GM03348 (cell line): ENCODE measurements at places on chromosomes 3 and 15.
A peak's percentile ranks its signal among the peaks of the same experiment; 100 is the strongest.

DNA sequence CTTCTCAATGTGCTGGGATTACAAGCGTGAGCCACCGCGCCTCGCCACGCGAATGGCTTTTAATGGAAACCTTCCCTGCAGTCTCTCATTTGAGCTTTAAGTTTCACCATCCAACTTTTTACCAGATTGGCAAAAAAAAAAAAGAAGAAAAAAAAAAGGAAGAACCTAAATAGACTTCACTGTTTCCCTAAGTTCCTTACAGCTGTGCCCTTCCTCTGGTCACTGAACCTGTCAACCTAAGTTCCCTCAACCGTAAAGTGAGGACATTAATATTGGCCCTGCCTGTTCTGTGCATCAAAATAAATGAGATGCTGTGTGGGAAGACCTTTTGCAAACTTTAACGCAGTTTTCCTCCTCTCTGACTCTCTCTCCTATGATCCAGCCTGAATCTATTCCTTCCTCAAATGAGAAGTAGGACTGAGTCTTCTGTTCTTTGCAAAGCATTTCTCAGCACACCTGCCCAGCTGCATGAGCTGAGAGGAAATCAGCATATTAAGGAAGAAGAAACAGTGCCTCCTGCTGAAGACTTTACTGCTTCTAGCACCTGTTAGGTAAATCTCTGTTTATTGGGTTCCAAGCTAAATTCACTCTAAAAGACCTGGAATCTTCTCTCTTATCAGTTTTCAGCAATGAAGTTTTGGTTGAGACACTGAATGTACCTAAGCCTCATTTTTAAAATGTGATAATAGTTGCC is 99.6 kb upstream of the ETV5 start:
- DNase-seq = no peak

- no peak for DNase-seq
These were observed 13.3 kb downstream of the PIK3R4 start for GRCh38 chr3:130733236-130733875.

- peak; percentile 38 for DNase-seq
These were observed 74.5 kb downstream of the FOXP1 start for GRCh38 chr3:71509066-71509465.

- DNase-seq = no peak
These were observed 1013.3 kb downstream of the TUSC7 start for GRCh38 chr3:117722856-117723255.

DNA sequence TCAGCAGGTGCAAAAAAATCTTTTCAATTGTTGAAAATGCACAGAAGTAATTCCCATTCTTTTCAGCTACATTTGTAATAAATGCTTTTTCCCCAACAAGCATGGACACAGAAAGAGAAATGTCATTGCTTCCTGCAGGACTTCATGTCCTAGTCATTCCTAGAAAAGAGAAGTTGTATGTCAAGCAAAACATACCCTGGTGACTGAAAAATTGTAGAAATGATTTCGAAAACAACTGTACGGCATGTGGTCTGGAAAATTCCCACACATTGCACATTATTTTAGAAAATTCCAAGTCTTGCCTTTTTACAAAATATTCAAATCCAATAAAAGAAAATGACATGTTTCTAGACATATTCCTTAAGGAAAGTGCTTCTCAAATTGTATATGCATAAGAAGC is 50.4 kb upstream of the ALCAM start:
- DNase-seq = no peak

DNA sequence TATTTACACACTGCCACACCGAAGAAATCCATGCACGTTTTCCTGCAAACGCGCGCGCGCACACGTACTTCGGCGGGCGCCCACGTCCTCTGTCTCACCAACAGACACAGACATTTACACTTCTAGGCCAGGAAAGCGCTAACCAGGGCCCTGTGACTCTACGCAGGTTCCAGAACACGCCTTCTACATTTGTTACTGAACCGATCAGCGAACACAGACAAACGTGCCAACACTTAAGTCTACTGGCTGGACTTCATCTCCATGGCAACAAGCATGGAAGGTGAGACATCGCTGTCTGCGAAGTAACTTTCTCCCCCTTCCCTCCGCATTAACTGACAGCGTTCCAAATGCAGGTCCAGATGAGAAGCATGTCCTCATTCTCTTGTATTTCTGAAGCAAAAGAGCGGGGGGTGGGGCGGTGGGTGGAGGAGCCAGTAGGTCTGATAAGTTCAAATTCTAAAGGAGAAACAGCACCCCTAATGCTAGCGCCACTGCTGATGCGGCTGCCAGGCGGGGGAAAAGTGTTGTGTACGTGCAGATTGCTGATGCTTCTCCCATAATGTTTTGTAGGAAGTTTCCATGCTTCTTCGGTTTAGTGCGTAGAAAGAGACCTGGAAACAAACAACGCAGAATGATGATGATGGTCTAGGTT is at the start of gene CTXN2:
Gene CTXN2, plus strand, starts transcription at position 92 of the 652 bp plus-strand sequence. CDS start 9,636 bp downstream, outside the sequence.
- DNase-seq = no peak

- no peak for DNase-seq
These were observed 98.5 kb upstream of the OSTN start for GRCh38 chr3:191100516-191100915.

- no peak for DNase-seq
These were observed 91.2 kb downstream of the SLC25A26 start for GRCh38 chr3:66312039-66312438.

GRCh38 chr3:53709860-53710674 is 136.2 kb downstream of the CHDH start:
- peak; percentile 84 for DNase-seq

DNA sequence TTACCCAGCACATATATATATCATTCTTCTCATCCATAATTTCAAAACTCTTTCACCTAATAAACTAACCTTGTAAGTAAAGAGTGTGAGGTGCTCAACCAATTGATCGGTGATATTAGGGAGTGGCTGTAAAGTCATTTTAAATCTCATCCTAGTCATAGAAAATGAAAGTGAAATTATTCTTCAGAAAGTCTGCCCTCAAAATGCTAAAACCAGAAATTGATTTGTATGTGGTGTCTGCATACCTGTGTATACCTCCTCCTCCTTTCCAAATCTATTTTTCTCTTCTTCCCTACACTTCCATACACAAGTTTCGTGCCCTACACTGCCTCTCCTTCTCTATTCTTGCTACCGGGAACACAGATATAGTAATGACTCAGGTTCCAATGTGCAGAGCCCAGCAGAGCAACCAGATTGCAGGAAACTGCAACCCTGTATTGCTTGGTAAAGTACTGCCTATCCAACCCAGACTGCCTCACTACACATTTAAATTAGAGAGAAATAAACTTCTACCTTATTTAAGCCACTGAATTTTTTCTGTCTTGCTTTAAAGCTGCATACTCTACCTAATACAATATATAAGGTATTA is 7.4 kb upstream of the TBC1D5 start:
- no peak for DNase-seq

GRCh38 chr3:74009961-74010844 is 385.5 kb upstream of the PDZRN3 start:
- no peak for DNase-seq

DNA sequence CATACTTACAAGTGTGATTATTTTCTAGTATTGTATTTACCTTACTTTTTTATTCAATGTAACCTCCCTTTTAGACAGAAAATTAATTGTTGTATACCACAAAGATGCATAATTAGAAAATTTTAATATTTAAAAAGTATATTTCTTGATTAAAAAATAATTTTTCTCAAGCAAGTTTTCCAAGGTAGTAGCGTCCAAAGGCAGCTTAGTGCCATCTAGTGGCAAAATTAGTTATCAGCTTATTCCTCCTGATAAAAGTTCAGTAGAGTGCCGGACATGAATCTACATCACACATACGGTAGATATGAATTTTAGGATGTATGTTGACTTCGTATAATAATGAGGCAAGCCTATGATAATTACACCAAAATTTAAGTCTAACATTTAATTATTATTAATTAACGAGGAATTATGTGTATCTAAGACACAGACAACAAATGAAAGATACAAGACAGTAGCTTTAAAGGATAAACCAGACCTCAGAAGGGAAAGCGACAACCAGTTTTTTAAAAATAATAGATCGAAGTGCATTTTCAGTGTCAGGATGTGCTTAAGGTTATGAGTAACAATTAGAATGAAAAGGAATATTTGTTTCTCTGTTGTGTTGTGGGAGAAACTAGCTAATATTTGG is 405.9 kb downstream of the ROBO1 start:
- DNase-seq = peak; percentile 40
